Activated T-cell treated with anti-CD3 and anti-CD28 coated beads for 1 hour (primary cell): ENCODE measurements at places on chromosomes 7 and 10.

DNA sequence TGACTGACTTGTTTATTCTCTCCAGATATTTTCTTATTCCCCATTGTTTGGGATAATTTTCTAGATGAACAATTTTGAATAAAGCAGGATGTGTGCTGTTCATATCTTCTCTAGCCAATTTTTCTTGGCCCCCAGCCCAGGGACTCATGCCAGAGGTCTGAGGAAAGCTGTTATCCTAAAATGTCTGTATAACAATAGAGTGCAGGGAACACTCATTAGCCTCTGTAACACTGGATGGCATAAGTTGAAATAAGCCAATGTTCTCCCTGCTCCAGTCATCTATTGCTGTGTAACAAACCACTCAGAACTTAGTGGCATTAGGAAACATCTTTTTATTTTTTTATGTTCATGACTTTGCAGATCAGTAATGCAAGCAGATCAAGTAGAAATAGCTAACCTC, 121.7 kb upstream of the TRIM24 start:
- DNase-seq, result no peak

DNA sequence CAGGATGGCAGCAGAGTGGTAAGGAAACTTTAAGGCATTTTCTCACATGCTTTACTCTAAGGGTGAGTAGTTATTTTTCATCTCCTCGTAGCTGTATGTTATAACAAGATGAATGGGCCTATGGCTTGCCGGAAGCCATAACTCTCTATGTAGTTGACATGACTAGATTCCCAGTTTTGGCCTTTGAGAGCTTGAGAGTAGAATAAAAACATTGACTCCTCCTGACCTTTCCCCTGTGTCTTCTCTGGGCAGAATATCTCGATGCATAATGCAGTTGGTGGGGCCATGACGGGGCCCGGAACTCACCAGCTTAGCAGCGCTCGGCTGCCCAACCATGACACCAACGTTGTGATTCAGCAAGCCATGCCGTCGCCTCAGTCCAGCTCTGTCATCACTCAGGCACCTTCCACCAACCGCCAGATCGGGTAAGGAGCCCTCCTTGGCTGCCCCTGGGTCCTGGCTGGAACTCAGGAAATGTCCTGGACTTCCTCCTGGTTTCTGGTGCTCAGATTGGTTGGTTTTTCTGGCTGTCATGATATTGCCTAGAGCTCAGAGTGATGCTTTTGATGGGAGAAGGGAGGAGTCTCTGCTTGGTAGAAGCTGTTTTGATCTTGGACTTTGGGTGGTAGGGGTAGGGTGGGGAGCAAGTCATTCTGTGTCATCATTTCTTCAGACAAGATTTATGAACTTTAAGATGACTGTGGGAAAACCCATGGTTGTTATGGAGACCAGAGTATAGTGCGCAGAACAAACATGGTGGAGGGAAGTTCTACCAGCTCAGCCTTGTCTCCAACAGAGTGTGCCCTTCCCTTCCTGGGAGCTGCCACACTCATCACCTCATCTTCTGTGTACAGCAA, 158.0 kb downstream of the CREB5 start:
- no peak for DNase-seq

GRCh38 chr10:110373857-110374654, 69.3 kb upstream of the SMNDC1 start:
- DNase-seq, result no peak

GRCh38 chr10:65518379-65518778, 1407.5 kb upstream of the LRRTM3 start:
- no peak for DNase-seq

DNA sequence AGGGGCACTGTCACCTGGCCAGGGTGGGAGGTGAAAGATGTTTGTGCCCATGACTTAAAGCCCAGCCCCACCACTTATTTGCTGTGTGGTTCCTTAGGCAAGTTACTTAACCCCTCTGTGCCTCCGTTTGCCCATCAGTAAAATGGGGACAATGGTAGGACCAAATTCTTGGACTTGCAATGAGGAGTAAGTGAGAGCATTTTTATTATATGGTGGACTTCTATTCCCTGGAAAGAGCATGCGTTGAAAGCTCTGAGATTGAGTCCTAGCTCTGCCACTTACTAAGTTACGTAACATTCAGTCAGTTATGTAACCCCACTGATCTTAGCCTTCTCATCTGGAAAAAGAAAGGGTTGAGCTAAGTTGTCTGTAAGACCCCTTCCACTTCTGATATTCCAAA, 18.8 kb downstream of the VSIR start:
- no peak for DNase-seq

GRCh38 chr7:139300390-139300789, 40.7 kb upstream of the FMC1 start:
- no peak for DNase-seq

DNA sequence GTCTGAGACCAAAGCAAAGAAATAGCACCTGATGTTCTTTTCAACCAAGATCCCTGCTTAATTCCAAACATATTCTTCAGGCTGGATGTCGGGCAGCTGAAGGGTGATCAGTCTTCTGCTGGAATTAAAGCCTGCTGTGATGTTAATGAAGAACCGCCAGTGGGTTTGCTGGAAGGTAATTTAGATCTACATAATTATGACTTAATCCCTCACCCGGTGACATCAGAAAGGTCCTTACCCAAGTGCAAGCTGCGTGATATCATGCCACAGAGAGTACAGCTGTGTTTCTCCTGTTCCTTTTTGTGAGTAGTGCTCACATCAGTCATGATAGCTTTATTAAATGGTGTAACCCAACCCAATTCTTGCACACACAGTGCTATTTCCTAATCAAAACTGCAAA, 29.1 kb upstream of the LRGUK start:
- DNase-seq, result no peak

DNA sequence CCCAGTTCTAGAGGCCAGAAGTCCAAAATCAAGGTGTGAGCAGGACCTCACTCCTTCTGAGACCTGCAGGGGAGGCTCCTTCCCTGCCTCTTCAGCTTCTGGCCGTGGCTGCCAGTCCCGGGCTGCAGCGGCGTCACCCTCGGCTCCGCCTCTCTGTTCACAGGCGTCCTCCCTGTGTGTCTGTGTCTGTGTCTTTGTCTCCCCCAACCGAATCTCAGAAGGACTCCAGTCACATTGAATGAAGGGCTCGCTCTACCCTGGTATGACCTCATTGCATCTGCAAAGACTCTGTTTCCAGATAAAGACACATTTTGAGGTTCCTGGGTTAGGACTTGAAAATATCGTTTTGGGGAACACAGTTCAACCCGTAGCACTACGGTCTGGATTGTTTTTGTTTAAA, 33.1 kb upstream of the GALNT11 start:
- DNase-seq, result peak; percentile 14

DNA sequence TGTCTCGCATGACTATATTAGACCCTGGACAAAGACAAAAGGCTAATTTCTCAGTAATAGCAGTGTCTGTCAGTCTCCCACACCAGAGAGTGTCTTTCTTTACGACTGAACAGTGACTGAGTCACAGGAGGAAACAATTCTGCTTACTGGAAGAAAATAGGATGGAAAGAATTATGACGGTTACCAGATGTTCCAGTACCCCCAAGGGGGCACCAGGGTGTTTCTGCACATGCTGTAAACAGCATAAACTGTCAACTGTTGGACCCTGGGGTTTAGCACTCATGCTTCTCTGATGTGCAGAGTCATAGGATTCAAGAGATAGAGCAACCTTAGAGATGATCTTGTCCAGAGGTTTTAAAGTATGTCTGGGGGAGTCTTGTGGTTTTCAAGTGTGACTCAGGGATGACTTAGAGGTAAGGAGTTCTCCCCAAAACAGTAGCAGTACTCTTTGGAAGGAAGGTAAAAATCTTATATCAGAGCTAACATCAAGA, 291.7 kb downstream of the THSD7A start:
- DNase-seq, result no peak

GRCh38 chr7:98500764-98501163, 99.9 kb upstream of the BAIAP2L1 start:
- no peak for DNase-seq

GRCh38 chr7:1223196-1223981, 9.3 kb upstream of the UNCX start:
- DNase-seq, result no peak

DNA sequence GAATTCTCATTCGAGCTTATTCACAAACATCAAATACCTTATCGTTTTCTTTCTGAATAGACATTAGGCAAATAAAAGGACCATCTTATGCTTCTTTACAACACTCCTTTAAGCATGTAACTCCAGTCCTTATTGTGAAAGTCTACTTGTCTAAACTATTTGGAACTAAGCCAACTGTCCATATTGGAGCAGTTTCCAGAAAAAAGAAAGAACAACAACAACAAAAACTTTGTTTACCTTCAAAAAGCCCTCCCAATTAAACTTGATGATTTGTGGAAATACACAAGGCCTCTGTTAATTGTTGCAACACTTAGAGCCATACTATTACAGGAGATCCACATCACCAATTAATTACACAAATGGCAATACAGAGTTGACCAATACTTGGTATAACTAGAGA, 163.6 kb downstream of the GALNT11 start:
- DNase-seq, result no peak

GRCh38 chr10:78222096-78222790, 188.6 kb downstream of the RPS24 start:
- no peak for DNase-seq

GRCh38 chr10:121501796-121502195, 96.4 kb downstream of the FGFR2 start:
- no peak for DNase-seq

- DNase-seq, result no peak
These were observed 2.9 kb upstream of the RBP3 start for GRCh38 chr10:47344996-47345870.

DNA sequence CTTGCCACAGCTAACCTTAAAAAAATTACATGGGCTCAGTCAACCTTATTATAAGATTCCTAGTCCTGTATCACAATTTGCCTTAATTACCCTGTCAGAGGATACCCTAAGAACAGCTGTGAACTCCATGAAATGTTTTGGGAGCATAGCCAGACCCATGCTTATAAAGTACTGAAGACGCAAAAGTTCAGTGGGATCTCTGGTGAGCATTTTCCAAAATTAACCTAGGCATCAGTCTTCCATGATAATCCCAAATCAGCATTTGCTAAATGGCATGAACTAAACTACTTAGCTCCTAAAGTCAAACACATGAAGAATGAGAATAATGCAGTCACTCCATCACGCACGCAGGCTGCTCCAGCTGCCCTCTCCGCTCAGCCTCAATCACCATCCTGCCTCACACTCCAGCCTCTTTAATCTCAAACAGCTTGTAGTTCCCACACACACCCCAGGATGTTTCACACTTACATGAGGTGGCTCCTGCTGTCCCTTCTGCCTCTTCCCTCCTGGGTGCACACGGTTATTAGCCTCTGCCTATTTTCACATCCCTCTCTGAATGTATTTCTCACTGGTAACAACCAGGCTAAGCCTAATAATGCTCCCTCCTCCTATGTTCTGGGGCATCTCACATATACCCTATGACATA, 15.3 kb downstream of the IGF2BP3 start:
- no peak for DNase-seq

GRCh38 chr10:60817398-60817805, 39.1 kb downstream of the CDK1 start:
- DNase-seq, result no peak

GRCh38 chr10:129046065-129046681, 420.9 kb upstream of the MGMT start:
- DNase-seq, result no peak

DNA sequence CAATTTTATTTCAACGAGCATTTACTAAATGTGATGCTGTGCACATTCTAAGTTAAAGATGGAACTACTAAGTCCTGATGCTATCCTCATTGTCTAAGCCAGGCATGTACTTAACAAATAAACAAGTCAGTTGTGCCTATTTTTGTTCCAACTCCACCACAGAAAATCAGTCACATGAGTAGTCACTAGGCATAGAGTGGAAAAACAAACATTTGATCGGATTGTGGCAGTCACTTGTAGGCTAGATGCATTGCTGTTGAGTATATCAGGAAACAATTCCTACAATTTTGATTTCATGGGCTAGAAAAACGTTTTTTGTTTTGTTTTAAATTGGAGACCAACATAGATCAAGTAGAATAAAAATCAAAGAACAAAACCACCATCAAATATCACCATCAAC, 177.6 kb upstream of the SLC25A13 start:
- DNase-seq, result no peak

- DNase-seq, result no peak
These were observed 18.7 kb downstream of the KCNK18 start for GRCh38 chr10:117216028-117216427.

DNA sequence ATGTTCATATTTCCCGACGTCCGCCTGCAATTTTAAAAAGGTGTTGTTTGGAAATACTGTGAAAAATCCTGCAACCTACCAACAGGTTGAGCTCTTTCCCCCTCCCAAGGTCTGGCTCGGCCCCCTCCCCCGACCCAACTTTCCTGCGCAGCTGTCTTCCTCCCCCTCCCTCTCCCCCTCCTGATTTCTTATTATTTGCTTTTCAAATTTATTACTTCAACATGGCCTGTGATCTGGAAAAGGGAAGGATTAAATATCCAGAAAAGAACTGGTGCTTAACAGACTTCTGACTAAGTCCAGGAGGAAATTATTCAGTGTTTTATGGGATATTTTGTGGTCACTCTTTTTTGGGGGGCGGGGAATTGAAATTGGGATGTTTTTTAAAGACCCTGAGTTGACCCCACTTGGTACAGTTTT, 2.4 kb downstream of the ARID5B start:
- no peak for DNase-seq

DNA sequence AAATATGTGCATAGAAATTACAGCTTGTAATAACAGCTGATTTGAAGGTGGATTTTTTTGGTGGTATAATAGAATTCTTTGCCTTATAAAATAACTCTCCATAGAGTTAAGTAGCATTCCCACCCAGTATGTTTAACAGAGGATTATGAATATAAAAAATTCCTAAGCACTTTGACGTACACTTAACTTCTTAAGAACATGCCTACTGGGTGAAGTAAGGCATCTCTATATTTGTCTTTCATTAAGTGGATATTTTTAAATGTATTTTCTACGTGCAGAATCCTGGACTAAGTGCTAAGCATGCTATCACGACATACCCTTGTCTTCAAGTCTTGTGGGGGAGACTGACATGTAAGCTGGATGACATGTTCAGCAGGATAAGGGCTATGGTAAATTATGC, 217.7 kb upstream of the BMPER start:
- no peak for DNase-seq

- no peak for DNase-seq
These were observed at the start of gene SORCS1 for GRCh38 chr10:107163881-107164861. Gene SORCS1, minus strand, starts transcription at chr10:107164706.

DNA sequence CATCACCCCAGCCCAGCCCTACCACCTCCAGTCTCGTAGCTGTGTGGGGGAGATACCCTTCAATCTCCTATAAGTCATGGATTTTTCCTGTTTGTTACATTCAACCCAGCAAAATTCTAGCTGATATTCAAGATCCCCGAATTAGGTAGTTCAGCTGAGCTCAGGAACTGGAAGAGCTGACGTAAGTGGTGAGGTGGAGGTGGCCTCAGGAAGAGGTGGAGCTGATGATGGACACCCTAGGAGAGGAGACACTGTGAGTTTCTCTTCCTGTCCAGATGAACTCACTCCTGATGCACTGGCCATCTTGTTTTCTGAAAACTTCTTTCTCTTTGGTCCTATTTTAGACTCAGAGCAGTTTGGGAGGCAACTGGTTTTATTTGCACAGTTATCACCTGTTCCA, 90.5 kb upstream of the PITRM1 start:
- no peak for DNase-seq
